ENCODE measurements at places on chromosomes 2 and 18. TPM values are rescaled to one million over a fixed set of nuclear protein-coding genes. Genes with fewer than 3 reads are reported as not detected.

TMEM131 gene
- total RNA-seq = 41.8 TPM

MATN3 gene
- 2.4 TPM for total RNA-seq

VSNL1 gene
- 0.36 TPM for total RNA-seq

NEB gene
- 0.29 TPM for total RNA-seq

TWIST2 gene
- total RNA-seq = 9.4 TPM

SERPINB11 gene
- not detected for total RNA-seq

DNA sequence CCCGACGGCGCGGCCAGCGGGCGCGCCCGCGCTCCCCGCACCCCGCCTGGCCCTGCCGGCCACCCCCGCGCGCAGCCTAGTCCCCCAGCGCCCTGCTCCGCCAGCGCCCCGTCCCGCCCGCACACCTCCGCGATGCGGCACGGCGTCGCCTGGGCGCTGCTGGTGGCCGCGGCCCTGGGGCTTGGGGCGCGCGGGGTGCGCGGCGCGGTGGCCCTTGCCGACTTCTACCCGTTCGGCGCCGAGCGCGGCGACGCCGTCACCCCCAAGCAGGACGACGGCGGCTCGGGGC lies 232 bp downstream of the SNED1 start:
- peaks cover 10% of the 10 kb centered on the region for H3K4me1 ChIP-seq
- peaks cover 23% of the 10 kb centered on the region for H3K36me3 ChIP-seq
- no peak overlapping the region for H3K27ac ChIP-seq
- DNase-seq = no peak
- H3K4me3 ChIP-seq = peak overlapping the region; percentile 78

DNA sequence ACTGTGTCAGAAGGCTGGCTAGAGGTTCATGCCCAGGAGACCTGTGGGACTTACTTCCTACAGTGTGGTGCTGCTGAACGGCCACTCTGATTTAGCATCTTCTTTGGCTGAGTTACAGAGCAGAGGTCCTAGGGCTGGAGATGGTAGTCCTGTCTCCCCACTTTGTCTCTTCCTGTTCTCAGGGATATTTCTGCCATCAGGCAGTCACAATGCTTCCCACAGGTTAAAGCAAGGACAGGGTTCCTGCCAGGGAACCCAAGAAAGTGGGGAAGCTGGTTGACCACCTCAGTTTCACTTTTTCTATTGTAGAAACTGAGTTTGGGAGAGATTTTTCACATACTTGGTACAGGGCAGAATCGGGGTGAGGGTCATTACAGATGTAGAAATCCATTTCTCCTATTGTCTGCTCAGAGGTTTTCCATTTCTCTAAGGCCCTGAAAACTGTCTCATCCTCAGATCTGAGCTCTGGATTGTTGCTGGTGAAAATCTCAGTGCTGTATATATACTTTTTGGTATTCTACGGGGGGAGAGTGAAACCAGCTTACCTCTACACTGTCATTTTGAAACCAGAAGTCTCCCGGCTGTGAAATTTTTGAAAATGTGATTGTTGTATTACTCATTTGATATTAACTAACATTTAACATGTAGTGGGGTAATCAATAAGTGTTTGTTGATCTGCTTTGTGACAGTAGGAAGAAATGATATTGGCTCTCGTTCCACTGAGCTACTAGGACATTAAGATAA lies 37.0 kb upstream of the MEP1B start:
- no peak overlapping the region for H3K27ac ChIP-seq
- no peaks in the 10 kb centered on the region for H3K36me3 ChIP-seq
- H3K27me3 ChIP-seq = no peaks in the 10 kb centered on the region
- no peak overlapping the region for H3K4me3 ChIP-seq
- DNase-seq = no peak

DNA sequence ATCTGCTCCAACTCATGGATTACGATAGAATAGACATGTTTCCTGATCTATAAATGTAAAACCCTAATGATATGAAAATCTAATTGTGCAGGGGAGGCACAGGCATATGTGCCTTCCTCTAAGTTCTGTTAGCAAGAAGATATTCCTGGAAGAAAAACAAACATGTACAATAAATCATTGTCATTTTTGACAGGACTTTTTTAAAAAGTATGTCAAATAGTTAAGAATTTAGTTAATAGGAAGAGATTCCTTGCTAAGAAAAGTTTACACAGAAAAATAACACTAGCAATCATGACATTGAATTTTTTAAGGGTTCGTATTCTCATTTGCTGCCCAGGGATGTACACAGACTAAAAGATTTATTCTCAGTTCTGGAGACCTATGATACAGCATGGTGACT lies 15.3 kb upstream of the CREB1 start:
- H3K4me3 ChIP-seq = no peak overlapping the region
- peaks cover 48% of the 10 kb centered on the region for H3K4me1 ChIP-seq
- DNase-seq = no peak
- H3K27ac ChIP-seq = peak overlapping the region; percentile 94

DNA sequence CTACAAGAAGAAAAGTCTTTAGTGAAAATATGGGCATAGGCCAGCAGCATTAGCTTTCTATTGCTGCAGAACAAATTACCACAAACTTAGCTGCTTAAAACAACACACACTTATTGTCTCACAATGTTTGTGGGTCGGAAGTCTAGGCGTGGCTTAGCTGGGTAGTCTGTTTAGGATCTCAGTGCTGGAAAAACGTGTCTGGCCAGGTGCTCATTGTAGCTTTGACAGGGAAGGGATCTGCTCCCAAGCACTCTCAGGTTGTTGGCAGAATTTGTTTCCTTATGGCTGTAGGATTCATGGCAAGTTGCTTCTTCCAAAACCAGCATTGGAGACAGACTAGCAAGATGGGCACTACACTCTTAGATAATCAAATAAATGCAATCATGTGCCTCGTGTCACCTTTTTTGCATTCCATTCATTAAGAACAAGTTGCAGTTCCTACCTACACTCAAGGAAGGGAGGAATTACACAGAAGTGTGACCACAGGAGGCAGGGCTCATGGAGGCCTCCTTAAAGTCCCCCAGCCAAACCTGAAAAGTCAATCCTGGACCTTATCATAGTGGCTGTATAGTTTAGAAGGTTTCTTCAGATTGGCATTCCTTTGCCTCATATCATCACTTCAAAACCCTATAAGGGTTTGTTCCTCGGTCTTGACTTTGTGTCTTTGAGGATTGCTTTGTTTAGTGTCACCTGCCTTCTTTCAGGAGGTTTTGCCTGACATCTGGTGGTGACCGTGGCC lies 17.3 kb downstream of the MRPL30 start:
- no peak overlapping the region for H3K27ac ChIP-seq
- no peaks in the 10 kb centered on the region for H3K4me1 ChIP-seq
- DNase-seq = no peak
- H3K4me3 ChIP-seq = no peak overlapping the region
- H3K27me3 ChIP-seq = no peaks in the 10 kb centered on the region
- peaks cover 40% of the 10 kb centered on the region for H3K36me3 ChIP-seq

DNA sequence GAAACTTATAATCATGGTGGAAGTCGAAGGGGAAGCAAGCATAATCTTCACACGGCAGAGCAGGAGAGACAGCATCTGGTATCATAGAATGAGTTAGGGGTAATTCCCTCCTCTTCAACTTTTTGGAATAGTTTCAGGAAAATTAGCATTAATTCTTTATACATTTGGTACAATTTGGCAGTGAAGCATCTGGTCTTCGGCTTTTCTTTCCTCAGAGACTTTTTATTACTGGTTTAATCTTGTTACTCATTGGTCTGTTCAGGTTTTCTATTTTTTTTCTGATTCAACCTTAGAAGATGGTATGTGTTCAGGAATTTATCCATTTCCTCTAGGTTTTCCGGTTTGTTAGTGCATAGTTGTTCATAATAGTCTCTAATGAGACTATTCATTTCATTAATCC lies 39.7 kb upstream of the ABCA12 start:
- DNase-seq = no peak
- no peaks in the 10 kb centered on the region for H3K4me1 ChIP-seq
- H3K27me3 ChIP-seq = no peaks in the 10 kb centered on the region
- no peak overlapping the region for H3K27ac ChIP-seq
- H3K36me3 ChIP-seq = no peaks in the 10 kb centered on the region

DNA sequence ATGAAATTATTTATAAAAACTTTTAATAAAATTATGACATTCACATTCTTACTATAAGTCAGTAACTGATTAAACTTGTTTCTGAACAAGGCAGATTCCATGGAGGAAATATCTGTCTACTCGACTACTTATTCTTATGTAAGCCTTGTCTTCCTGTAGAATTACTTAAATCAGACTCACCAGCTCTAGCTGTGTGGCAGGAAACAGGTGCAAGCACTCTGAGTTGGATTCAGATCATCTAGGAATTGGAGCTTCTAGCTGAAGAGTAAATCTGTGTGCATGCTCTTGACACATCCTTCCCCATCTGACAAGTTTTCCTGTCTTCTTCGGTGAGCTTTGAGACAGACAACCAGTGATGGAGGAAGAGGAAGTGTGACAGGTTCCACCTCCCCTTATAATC lies 284.7 kb downstream of the TRIB2 start:
- no peak overlapping the region for H3K27ac ChIP-seq
- peaks cover 20% of the 10 kb centered on the region for H3K4me1 ChIP-seq
- no peaks in the 10 kb centered on the region for H3K27me3 ChIP-seq
- H3K4me3 ChIP-seq = no peak overlapping the region
- no peak for DNase-seq
- no peaks in the 10 kb centered on the region for H3K36me3 ChIP-seq

- no peak for DNase-seq
- H3K36me3 ChIP-seq = no peaks in the 10 kb centered on the region
- H3K27ac ChIP-seq = no peak overlapping the region
- H3K4me3 ChIP-seq = no peak overlapping the region
- H3K27me3 ChIP-seq = no peaks in the 10 kb centered on the region
- H3K4me1 ChIP-seq = no peaks in the 10 kb centered on the region
Observed at GRCh38 chr18:37779220-37779619, 213.6 kb upstream of the CELF4 start.

GRCh38 chr2:190763901-190764514 lies 115.1 kb downstream of the NAB1 start:
- H3K4me3 ChIP-seq = no peak overlapping the region
- no peak overlapping the region for H3K27ac ChIP-seq
- no peak for DNase-seq
- H3K36me3 ChIP-seq = no peaks in the 10 kb centered on the region
- no peaks in the 10 kb centered on the region for H3K27me3 ChIP-seq
- peaks cover 13% of the 10 kb centered on the region for H3K4me1 ChIP-seq

GRCh38 chr2:177712462-177712861 lies 319.9 kb downstream of the AGPS start:
- no peaks in the 10 kb centered on the region for H3K4me1 ChIP-seq
- H3K27me3 ChIP-seq = no peaks in the 10 kb centered on the region
- DNase-seq = peak; percentile 1
- H3K27ac ChIP-seq = no peak overlapping the region

- no peaks in the 10 kb centered on the region for H3K27me3 ChIP-seq
- H3K27ac ChIP-seq = peak overlapping the region; percentile 69
- no peaks in the 10 kb centered on the region for H3K36me3 ChIP-seq
- no peak overlapping the region for H3K4me3 ChIP-seq
- peaks cover 68% of the 10 kb centered on the region for H3K4me1 ChIP-seq
Observed at GRCh38 chr18:475202-476031, 25.1 kb downstream of the COLEC12 start.

- H3K36me3 ChIP-seq = peaks cover 38% of the 10 kb centered on the region
- H3K27ac ChIP-seq = no peak overlapping the region
- no peak for DNase-seq
- no peaks in the 10 kb centered on the region for H3K27me3 ChIP-seq
Observed at GRCh38 chr2:63861220-63861822, 19.6 kb downstream of the UGP2 start.

DNA sequence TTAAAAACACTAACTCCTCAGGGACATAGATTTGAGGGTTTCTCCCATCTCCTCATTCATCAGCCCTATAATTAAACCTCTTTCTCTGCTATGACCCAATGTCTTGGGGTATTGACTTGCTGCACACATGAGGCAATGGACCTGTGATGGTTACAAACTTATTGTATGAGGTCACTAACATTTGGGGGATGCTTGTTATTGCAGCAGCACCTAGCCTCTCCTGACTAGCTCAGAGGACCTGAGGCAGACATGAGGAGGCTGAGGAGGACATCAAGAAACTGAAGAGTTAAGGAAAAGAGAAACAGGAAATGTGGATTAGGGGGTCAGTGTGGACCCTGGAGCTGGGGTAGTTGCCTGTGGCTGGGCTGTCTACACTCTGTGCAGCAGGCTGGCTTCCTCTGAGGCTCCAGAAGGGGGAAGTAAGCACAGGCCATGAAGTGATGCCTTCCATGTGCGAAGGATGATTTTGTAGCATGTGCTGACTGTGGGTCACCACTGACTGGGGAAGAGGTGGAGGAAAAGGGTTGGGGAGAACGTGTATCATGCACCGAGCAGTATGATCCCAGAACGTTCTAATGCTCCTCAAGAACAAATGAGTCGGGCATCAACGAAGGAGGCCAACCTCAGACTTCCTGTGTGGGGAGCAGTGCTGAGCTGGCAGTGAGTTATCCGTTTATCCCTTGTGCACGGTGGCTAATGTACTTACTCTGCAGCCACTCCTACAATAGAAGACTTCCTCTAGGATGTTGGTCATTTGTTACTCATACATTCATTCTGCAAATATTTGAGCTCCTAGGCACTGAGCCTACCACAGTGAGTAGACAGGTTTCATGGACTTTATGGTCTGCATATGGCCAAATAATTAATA lies 42.1 kb upstream of the RFX8 start:
- DNase-seq = peak; percentile 92
- no peaks in the 10 kb centered on the region for H3K27me3 ChIP-seq
- no peaks in the 10 kb centered on the region for H3K36me3 ChIP-seq
- H3K4me3 ChIP-seq = peak overlapping the region; percentile 24
- peak overlapping the region; percentile 92 for H3K27ac ChIP-seq

GRCh38 chr2:172612051-172612450 lies 56.2 kb downstream of the PDK1 start:
- H3K4me3 ChIP-seq = no peak overlapping the region
- no peak for DNase-seq
- no peaks in the 10 kb centered on the region for H3K27me3 ChIP-seq
- no peaks in the 10 kb centered on the region for H3K36me3 ChIP-seq
- H3K4me1 ChIP-seq = no peaks in the 10 kb centered on the region

DNA sequence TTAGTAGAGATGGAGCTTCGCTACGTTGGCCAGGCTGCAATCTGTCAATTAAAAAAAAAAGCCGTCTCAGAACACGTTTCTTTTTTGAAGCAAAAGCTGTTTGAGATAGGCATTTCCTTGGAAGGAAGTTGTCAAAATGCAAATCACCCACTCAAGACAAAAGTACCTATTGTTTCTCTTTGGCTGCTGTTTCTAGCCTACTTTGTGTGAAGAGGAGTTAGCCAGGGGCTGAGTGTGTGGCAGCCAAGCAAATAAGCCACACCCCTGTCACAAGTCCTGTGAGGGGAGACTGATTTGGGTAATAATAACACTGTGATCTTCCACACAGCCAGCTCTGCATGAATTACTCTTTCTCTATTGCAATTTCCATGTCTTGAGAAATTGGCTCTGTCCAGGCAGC lies 47.4 kb upstream of the CDCA7 start:
- H3K4me1 ChIP-seq = no peaks in the 10 kb centered on the region
- H3K27ac ChIP-seq = no peak overlapping the region
- H3K27me3 ChIP-seq = no peaks in the 10 kb centered on the region
- no peak for DNase-seq
- no peaks in the 10 kb centered on the region for H3K36me3 ChIP-seq

DNA sequence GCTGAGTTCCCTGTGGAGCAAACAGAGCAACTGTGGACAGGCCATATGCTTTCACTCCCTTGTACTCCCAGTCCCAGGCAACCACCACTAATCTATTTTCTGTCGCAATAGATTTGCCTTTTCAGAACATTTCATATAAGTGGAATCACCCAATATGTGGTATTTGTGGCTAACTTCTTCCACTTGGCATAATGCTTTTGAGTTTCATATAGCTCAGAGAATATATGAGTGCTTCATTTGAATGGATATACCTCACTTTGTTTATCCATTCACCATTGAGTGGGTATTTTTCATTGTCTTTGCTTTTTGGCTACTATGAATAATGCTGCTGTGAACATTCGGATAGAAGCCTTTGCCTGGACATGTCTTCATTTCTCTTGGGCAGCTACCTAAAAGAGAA lies 151.9 kb downstream of the CERS6 start:
- H3K27ac ChIP-seq = no peak overlapping the region
- H3K4me3 ChIP-seq = no peak overlapping the region
- no peaks in the 10 kb centered on the region for H3K36me3 ChIP-seq
- peaks cover 8% of the 10 kb centered on the region for H3K4me1 ChIP-seq

Measured in osteoblast (primary cell).